ENCODE measurements at places on chromosomes 2 and 18.

GRCh38 chr2:11835403-11835802 lies 89.0 kb downstream of the LPIN1 start:
- no peak for DNase-seq

DNA sequence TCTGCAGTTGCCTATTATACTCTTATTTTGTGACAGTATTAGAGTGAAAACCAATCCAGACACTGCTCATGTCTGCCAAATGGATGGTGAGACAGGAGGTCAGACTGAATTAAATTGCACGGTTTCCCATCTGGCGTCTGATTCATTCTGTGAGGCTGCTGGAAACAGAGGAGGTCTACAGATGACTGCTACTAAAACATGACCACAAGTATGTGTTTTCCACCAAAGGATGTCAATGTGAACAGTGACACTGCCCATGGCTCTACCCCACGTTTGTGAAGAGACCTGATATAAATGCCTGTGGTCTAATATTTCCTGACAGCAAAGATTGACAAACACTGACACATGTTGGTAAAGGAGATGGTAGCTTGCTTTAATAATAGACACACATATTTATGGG lies 104.3 kb upstream of the ST6GAL2 start:
- DNase-seq: no peak

GRCh38 chr2:226399006-226399405 lies 400.6 kb downstream of the IRS1 start:
- no peak for DNase-seq

GRCh38 chr2:224793946-224794345 lies 77.8 kb upstream of the CCDC195 start:
- no peak for DNase-seq

DNA sequence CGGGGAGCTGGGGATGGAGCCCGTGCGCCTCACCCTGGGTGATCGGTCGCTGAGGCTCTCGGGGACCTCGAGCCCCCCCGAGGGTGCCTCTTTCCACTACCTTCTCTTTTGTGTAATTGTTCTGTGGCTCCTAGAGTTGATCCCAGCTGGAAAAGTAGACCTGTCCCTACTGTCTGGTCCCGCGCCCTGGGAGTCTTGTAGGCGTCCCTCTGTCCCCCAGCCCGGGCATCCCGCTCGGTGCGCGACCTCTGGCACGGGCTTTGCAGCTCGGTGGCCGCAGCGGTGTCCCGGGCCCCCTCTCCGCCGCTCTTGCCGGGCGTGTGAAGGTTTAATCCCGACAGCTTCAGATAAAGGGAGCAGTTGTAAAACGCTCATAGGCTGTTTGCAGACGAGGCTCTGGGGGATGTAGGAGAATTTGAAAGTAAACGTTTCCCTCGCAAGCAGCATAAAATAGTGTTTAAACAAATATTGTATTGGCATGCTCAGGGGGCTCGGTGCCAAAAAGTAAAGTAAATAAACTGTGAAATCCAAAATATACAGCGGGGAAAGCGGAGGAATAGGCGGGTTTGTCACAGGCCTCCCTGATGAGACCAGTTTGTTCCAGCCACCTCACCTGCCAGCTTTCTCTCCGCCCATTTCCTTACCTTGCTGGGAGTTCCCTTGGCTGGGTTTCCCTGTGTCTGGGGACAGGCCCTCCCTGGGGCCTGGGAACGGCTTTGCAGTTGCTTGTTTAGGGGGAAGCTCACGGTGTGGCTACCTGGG lies 1.9 kb downstream of the GLI2 start:
- DNase-seq: no peak

Measured in Panc1 (cell line).